ENCODE measurements at places on chromosomes 16 and 17.

GRCh38 chr17:66381701-66382362 lies 79.4 kb downstream of the PRKCA start:
- no peak for DNase-seq

DNA sequence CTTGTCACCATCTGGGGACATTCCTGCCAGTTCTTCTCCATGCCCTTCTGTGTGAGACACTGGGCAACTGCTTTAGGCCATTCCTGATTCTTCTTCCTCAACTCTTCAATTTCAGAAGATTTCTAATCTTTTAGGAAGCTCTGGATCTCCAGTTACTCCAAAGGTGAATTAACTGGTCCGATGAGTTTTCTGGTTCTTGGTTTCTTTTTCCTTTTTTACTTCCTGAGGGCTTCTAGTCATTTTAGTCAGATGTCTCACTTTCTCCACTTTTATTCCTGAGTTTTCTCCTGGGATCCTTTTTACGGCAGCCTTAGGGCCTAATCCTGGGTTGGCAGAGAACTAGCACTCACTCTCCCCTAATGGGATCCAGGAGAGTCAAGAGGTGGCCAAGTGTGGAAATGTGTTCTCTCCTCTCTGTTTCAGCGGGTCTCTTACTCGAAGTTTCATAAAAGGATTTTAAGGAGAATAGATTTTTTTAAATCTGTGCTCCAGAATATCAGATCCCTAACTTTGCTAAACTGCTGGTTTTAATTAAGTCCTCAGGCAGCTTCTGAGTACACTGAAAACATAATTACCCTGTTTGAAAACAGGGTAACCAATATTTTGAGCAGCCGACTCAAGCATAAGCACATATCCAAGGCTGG lies 107.6 kb downstream of the RMI2 start:
- no peak for DNase-seq

DNA sequence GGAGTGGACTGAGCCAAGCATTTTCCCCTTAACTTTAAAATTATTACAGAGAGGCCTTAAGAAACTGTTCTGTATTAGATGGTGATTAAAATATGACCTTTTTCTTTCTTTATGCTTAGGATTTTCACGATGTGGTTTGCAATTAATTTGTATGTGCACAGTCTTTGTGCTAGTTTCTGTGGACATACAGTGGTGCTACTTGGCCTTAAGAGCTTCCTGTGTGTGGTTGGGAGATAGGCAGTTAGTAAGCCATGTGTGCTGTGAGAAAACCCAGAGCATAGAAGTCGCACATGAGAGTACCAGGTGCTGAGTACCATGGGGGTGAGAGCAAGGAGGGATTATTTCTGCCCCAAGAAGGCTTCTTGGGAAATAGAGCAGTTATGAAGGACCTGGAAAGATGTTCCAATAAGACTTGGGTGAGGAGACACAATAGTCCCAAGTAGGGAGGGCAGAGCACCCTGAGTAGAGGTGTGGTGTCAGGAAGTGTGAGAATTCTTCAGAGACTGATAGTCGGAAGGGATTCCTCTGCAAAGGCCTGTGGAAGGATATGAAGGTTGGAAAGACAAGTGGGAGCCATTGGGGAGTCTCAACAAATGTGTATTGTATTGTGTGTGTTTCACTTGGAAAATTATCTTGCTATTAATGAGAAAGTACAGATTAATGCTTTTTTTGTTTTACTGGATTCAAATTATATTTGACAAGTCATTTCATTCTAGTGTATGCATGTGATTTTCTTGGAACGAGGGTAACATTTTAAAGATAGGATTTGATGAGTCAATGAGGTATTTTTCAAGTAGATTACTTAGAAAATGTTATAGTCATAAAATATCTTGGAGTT lies 239.9 kb downstream of the PRKCA start:
- DNase-seq: no peak

DNA sequence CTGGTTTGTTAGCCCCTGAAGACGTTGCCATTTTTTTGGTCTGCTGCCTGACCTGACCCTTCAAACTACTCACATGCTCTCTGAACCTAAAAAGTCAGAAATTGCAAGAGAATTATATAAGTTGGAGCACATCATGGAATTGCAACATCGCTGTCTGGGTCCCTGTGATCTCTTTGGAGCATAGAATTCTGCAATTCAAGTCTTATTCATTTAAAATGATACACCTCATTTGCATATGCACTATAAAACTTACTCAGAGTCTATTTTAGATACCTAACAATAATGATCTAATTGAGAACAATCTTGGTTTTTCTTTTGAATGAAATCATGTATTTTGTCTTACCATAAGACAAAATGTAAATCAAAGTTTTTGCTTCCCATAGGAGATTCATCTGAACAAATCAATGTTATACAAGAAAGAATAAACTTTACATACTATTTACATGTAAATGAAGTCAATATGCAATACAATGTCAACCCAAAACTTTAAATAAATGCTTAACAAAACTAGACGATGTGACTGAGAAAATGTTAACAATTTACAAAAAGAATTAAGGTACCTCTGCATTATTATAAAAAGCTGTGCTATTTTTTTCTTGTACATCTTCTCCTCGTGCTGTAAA lies 99.7 kb downstream of the HELZ start:
- no peak for DNase-seq

GRCh38 chr16:12260119-12260646 lies 283.6 kb downstream of the SNX29 start:
- DNase-seq: no peak

DNA sequence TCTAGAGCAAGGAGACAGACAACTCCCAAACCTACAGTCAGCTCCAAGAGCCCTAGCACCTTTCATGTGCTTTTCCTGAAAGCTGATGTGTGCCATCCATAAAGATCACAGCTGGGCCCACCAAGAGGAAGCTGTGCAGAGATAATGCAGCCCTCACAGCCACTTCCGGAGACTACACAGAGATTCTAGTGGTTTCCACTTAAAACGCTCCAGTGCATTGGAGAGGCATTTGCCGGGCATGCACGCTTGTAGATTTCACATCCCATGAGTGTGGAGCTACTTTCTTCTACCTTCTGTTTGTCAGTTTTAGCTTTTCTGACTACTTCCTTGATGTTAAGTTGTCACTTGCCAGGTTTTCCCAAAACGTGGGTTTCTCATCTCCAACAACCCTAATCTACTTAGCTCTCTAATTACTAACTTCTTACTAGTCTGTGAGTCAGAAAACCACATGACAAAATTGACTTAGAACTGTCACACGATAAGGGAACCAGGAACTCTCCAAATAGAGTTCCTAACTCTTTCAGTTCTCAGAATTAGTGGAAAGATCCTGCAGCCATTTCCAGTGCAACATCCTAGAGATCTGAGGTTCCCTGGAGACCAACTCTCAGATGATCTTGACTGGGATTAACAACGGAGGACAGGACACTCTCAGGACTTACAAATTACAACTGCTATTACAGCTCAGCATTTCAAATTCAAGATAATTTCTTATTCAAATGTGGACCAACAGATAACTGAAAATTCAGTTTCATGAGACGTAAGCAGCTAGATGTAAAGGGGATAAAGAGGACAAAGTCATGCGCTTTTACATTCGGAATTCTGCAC lies 28.6 kb downstream of the PMP22 start:
- DNase-seq: no peak

GRCh38 chr17:11693284-11693683 lies 95.0 kb downstream of the DNAH9 start:
- no peak for DNase-seq

GRCh38 chr17:32936186-32936893 lies 8.4 kb downstream of the TMEM98 start:
- no peak for DNase-seq

GRCh38 chr17:2462481-2462880 lies 49.2 kb downstream of the METTL16 start:
- no peak for DNase-seq

GRCh38 chr17:82195675-82196672 lies 16.7 kb downstream of the CCDC57 start:
- no peak for DNase-seq

GRCh38 chr16:30016555-30017276 lies 5.9 kb upstream of the DOC2A start:
- no peak for DNase-seq

DNA sequence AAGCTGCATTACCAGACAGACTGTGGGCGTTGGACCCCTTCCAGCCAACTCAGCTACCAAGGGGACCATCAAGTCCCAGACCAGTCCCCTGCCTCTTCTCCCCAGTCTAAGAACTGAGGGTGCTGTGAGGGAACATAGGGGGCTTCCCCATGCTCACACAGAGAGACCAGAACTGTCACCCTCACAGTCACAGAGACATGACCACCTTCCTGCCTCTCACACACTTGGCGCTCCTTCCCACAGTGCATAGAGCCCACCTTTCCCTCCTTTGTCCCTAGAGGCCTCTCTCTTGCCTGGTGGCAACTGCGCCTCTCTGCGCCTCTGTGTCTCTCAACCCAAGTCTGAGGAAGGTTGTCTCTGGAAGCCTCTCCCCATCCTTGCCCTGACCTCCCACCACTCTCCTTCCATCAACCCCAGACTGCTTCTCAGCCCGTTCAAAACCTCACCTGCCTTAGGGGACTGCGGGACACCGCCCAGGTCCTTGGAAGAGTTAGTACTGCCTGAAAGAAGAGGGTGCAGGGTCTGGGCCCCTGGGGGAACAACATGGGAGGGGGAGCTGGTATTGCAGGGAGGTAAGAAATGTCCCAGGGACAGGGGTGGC lies 6.1 kb upstream of the LHX1 start:
- DNase-seq: no peak

- DNase-seq: no peak
Observed at GRCh38 chr16:7703672-7704071, 371.0 kb downstream of the RBFOX1 start.

GRCh38 chr17:28523186-28523585 lies 17.0 kb downstream of the FOXN1 start:
- DNase-seq: no peak

DNA sequence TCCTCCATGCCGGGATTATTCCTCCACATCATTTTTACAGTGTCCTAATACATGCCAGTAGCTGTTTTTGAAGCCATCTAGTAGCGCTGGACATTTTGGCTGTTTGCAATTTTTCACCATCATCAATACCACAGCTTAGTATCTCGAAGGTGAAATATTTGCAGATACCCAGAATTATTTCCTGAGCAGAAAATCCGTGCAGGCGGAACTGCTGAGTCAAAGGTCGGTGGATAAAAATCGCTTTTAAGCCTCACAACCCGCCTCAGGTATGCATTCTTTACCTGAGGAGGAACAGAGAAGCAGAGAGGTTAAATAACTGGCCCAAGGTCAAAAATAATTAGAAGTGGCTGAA lies 584 bp upstream of the TNRC6A start:
- no peak for DNase-seq

DNA sequence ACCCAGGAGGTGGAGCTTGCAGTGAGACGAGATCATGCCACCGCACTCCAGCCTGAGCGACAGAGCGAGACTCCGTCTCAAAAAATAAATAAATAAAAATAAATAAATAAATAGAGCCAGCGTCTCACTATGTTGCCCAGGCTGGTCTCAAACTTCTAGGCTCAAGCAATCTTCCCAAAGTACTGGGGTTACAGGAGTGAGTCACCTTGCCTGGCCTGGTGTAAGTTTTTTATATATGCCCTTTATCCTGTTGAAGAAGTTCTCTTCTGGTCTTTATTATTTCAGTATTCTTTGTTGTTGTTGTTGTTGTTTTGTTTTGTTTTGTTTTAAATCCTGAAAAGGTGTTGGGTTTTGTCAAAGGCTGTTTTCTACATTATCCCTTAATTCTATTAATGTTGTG lies 30.1 kb upstream of the ABCC1 start:
- no peak for DNase-seq

DNA sequence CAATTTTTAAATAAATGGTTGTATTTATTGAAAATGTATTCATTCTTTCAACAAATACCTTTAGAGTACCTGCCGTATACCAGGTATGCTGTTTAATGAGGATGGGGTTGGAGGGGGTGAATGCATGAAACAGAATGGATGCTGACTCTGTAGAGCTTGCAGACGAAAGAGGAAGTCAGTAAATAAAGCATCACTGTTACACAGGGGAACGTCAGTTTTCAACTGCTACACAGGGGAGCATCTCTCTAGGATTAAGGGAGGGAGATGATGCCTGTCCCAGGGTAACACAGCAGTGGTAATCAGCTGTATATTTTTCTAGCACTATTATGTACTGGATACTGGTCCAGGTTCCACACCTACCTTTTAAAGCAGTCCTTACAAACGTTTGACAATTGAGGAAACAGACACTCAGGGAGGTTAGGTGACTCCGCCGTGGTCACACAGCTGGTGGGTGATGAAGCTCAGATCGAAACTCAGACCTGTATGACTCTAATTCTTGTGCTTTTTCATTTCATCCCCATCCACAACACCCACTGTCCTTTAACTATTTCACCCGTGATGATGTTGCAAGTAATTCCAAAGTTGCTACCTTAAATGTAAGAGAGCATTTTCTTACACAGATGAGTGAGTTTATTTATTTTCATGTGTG lies 452.1 kb upstream of the HSBP1 start:
- no peak for DNase-seq

DNA sequence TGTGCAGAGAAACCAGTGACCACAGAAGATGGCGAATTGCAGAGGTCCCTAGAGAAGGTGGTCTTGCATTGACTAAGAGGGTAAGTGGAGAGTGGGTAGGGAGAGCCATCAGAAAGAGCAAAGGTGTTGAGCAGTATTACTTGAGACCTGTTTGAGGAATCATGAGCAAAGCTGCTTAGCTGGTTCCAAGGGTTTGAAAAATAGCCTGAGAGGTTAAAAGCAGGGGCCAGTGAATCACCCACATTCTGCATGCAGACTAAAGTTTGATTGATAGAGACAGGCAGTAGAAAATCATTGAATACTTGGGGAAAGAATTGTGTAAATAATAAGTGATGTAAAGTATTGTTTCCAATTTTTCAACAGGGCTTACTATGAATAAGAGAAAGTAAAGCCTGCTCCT lies 34.0 kb upstream of the KCNJ16 start:
- DNase-seq: no peak

GRCh38 chr17:32564325-32564724 lies 77.5 kb downstream of the CDK5R1 start:
- no peak for DNase-seq

GRCh38 chr17:73522696-73523095 lies 121.5 kb downstream of the SDK2 start:
- no peak for DNase-seq

DNA sequence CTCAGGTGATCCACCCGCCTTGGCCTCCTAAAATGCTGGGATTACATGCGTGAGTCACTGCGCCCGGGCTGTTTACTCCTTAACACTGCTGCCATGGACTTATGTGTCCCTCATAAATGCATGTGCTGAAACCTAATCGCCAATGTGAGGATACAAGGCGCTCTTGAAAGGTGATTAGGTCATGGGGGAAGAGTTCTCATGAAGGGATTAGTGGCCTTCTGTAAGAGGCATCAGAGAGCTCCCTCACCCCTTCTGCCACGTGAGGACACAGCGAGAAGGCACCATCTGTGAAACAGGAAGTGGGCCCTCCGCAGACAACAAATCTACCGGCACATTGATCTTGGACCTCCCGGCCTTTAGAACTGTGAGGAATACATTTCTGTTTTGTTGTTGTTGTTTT lies 19.1 kb downstream of the ITPRIPL2 start:
- DNase-seq: no peak

- peak; percentile 25 for DNase-seq
Observed at GRCh38 chr17:71412803-71413202, 708.0 kb upstream of the SOX9 start.

GRCh38 chr17:32912218-32912897 lies 15.6 kb upstream of the TMEM98 start:
- peak; percentile 11 for DNase-seq

- DNase-seq: no peak
Observed at GRCh38 chr17:14622615-14623101, 321.8 kb downstream of the HS3ST3B1 start.

- DNase-seq: no peak
Observed at GRCh38 chr17:4241535-4241934, 22.2 kb downstream of the ANKFY1 start.

- DNase-seq: no peak
Observed at GRCh38 chr17:60439501-60439900, 17.2 kb downstream of the CHCT1 start.
